ENCODE measurements at places on chromosomes 4 and X.

DNA sequence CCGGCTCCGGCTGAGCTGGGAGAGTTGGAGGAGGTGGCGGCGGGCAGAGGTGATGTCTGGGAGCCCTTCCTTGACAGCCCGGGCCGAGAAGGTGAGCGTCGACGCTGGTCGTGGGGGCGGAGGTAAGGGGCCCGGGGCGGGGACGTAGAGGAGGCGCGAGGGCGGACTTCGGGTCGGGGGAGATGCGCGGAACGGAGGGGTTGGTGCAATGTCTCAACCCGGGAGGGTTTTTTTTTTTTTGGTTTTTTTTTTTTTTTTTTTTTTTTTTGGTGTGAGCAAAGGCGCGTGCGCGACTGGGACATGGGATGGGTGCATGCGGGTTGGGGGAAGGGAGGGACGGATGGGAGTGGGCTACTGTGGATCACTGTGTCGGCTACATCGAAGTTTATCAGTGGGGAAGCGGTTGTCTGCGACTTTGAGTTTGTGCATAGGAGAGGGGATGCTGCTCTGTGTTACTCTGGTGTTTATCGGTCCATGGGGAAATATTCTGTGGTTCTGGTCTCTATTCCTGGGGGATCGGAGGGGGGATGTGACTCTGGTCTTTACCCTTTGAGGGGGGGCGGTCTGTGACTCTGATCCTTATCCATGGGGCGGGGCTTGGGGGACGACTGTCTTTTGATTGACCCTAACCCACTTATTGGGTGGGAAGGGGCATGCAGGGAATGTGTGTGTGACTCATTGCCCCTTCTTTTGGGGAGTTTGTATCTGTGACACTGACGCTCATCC is 537 bp downstream of the RBM10 start:
- DNase-seq, result peak; percentile 20

DNA sequence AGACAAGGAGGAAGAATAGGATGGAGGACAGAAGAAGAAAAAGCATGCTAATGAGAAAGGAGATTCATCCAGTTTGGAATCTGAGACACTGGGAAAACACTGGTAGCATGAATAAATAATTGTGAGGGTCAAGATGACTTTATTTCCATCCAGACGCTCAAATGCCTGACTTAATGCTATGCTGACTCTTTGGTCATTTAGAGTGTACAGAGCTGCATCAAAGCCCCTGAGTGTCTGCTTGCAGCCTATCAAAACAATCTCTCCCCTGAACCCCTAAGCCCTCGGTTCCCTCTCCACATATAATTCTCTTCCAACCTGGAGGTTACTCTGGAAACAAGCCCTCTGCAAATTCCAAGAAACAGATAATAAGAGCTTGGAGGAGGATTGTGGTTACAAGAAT is 208.8 kb downstream of the MAGEB17 start:
- no peak for DNase-seq

DNA sequence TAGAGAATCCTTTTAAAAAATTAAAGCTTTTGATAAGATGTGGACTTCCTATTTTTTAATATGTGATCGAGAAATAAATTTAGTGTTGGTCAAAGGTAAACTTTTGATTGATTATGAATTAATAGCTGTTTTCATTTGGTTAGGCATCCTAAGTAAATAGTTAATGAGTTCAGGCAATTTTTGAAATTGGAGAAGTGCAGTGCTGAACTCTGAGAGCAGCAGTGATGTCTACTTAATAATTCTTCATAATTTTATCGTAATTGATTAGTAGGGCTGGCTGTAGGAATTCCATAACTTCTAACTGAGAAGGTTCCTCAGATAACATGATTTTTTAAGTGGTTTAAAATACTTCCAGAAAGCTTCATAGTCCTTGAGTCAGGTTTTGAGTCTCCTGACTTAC is 1.5 kb downstream of the MND1 start:
- no peak for DNase-seq

- no peak for DNase-seq
Measured at GRCh38 chr4:20625426-20625825, 74.8 kb upstream of the PACRGL start.

- no peak for DNase-seq
Measured at GRCh38 chr4:146285037-146285436, 70.7 kb downstream of the REELD1 start.

- DNase-seq, result peak; percentile 96
Measured at GRCh38 chr4:70901984-70902576, at the start of gene MOB1B. TSS of gene MOB1B (plus strand) at chr4:70902369. CDS start at chr4:70902537, 168 bp downstream.

GRCh38 chrX:108447303-108447702 is 7.7 kb downstream of the COL4A5 start:
- DNase-seq, result no peak

GRCh38 chrX:39736216-39737211 is 361.2 kb downstream of the BCOR start:
- peak; percentile 68 for DNase-seq

GRCh38 chr4:139227729-139228404 is 50.8 kb upstream of the ELF2 start:
- no peak for DNase-seq

- no peak for DNase-seq
Measured at GRCh38 chr4:66252291-66252690, 582.0 kb upstream of the EPHA5 start.

DNA sequence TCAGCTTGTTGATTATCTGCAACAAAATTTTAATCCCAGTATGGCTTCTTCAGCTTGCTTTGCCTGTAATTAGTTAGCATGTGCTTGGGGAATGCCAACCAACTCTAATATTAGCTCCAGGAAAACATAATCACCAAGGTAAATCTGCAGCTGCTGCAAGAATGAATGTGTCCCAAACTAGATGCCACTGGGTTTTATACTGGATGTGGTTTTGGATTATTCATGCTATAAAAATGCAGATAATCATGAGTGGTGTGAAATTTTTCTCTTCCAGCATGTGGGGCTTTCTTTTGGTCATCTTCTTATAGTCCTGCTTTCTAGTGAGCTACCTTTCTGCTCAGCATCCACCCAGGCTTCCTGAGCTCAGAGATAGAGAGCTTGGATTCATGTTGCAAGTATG is 295.9 kb upstream of the CASK start:
- DNase-seq, result no peak

- DNase-seq, result peak; percentile 18
Measured at GRCh38 chrX:136250191-136251040, 784 bp downstream of the MAP7D3 start.

DNA sequence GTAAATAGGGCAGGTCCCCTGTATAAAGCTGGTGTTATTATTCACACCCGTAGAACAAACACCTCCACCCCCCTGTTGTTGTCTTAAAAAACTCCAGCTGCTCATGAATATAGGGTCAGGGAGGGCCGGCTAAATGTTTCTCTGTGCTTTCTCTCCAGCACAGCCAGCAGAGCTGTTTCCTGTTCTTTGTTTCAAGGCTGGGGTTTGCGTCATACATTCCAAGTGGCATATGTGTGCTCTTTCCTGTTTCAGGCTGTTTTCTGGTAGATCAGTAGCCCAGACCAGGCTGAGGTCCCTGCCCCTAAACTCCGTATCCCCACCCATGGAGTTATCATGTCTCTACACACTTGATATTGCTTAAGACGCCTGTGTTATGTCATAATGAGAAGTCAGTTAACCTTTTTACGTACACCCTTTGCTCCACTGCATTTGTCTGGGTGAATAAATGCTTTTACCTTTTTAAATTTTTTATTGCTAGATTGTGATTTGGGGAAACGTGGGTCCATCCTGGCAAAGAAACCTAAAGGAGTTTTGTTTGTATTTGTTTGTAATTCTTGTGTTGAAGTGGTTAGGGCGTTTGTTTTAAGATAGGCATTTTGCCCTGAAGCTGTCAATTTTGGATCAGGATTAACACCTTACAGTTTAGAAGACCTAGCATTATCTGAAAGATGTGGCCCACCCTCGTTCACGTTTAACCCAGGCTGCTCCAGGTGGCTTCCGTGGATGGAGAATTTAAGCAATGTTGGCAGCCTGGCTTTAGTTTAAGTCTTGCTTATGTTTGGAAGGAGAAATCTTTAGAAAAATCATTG is 3.3 kb downstream of the KLF3 start:
- peak; percentile 67 for DNase-seq

DNA sequence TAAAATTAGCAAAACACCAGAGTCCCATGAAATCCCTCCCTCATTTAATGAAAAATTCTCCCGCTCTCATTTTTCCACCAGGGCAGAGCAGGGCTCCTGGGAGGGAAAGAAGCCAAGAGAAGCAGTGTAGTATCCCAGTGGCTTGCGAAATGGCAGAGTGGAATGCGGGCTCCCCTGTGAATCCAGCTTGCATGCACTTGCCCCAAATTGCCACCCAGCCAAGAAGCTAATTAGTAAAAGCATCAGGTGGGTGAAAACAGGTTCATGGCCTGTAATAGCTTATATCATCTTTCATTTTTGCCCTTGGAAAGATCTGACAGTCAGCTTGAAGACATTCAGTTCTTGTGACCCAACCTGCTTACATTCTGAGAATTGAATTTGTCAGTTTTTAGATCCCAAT is 10.1 kb downstream of the AMOT start:
- DNase-seq, result no peak

GRCh38 chr4:15004739-15005301 is 2.5 kb downstream of the CPEB2 start:
- DNase-seq, result peak; percentile 51

GRCh38 chrX:71659959-71660358 is 7.4 kb upstream of the LOC101059915 start:
- DNase-seq, result no peak

GRCh38 chrX:118726396-118726795 is 1.0 kb upstream of the IL13RA1 start:
- no peak for DNase-seq

DNA sequence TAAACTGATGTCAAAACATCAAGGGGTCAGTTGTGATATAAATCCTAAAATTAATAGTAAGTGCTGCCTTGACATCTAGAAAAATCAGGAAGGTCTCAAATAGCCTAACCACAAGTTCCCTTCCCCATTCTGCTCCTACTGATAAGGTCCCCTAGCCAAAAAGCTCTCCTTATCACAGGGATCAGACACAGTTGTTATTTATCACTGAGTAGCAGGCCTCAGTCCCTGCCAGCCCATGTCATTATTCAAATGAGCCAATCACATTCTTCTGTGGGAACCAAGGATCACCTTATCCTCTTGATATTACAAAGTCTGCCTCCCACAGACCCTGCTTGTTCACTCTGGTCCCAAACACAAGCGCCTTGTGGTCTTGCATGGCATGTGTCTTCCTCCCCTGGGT is 23.3 kb upstream of the TMEM255A start:
- DNase-seq, result no peak

DNA sequence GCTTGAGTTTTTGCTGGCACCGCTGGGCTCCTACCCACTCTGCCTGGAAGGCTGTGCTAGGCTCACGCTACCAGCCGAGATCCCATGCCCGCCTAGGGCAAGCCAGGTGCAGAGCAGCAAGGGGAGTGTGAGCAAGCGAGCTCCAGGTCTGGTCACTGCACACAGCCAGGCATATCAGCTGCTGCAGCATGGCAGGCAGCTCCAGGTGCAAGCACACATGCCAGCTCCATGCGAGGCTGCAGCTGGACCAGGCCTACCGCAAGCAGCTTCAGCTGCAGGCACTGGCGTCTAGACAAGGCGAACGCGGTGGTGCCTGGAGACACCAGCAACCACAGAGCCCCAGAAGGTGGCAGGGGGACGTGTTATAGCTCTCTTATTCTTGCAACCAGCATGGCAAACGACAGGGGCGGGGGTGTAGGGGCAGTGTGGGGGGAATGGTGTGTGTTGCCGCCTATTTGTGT is 614.7 kb upstream of the EPHA5 start:
- no peak for DNase-seq

DNA sequence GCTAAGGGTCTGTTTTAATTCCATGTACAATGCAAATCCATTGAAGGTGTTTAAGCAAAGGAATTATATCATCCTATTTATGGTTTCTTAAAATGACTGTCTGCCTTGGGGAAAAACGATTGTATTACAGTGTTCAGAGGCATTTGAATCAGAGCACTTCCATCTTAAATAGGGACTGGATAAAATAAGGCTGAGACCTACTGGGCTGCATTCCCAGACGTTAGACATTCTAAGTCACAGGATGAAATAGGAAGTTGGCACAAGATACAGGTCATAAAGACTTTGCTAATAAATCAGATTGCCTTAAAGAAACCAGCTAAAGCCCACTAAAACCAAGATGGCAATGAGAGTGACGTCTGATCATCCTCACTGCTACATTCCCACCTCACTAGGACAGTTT is 1167.2 kb upstream of the PABPC4L start:
- no peak for DNase-seq

Data from BE2C (cell line).